Fibroblast of skin of scalp (primary cell): ENCODE measurements at places on chromosomes 7 and 10.

- no peak for DNase-seq
Observed at GRCh38 chr10:50582766-50583762, 40.7 kb downstream of the SGMS1 start.

DNA sequence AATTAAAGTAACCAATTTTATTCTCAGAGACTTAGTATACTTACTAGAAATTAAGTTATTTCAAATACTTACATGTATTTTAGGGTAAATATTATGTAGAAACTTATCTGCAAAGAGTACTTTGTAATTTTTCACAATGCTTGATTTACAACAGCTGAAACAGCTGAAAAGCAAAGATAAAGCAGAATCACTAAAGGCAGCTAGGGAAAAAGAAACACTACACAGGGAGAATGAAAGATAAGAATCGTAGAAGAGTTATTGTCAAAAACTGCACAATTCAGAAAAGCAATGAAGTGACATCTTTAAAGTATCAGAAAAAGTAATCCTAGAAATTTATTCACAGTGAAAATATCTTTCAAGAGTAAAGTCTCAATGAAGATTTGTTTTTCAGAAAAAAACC, 69.7 kb upstream of the ZNF804B start:
- no peak for DNase-seq

GRCh38 chr10:131250454-131251145, 60.9 kb downstream of the TCERG1L start:
- no peak for DNase-seq

DNA sequence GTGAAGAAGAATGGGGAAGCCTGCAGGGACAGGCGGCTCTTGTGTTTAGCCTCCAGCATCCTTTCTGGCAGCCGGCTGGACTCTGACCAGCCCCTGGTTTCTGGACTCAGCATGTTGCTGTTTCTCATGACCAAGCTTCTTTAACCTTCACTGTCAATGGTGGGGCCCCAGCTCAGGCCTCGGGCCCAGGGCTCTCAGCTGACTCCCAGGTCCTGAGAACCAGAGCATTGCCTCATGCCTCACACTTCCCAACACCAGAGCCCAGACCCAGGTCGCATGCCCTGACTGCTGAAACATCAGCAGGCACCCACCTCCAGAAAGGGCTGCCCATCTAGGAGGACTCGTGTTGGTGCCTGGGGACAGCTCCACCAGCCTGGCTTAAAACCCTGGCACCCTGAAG, 34.8 kb upstream of the FGFR2 start:
- DNase-seq, result no peak

DNA sequence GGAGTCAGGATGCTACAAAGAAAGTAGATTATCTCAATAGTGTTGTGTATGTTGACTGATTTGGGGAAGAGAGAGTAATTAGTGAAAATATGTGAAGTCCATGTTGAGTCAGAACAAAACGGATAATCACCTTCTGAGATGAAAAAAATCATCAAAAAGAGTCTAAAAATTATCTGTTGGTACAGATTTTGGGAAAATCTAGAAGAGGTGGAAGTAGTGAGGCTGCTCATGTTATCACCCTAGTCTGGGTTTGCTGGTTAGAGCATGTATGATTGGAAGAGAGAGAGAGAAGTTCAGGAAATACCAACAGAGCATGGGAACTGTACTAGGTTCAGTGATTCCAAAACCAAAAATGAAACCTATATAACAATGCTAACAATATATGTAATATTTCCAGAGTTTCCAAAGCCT, 12.3 kb downstream of the RPA3 start:
- no peak for DNase-seq

GRCh38 chr10:62399211-62399610, 25.0 kb downstream of the ZNF365 start:
- peak; percentile 59 for DNase-seq
